ENCODE measurements at places on chromosomes 1 and 21.

DNA sequence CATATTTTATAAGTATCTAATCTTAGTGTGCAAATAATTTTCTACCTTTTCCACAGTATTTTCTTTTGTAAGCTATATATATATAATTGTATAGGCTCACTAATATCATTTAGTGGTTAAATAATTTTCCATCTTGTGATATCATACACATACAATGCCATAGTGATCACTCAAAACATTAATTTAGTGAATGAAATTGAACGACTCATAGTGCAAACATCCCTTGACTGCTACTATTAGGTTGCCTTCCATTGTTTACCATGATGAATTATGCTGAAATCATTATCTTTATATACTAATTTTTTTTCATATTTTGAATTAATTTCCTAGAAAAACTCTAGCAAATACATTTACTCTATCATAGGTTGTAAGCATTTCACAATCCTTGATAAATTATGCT, 127.1 kb downstream of the PCNX2 start:
- DNase-seq: no peak

GRCh38 chr1:116909512-116910378, at the start of gene PTGFRN:
PTGFRN (plus strand) TSS chr1:116909916; CDS start chr1:116910204, 288 bp downstream.
- no peak for DNase-seq

DNA sequence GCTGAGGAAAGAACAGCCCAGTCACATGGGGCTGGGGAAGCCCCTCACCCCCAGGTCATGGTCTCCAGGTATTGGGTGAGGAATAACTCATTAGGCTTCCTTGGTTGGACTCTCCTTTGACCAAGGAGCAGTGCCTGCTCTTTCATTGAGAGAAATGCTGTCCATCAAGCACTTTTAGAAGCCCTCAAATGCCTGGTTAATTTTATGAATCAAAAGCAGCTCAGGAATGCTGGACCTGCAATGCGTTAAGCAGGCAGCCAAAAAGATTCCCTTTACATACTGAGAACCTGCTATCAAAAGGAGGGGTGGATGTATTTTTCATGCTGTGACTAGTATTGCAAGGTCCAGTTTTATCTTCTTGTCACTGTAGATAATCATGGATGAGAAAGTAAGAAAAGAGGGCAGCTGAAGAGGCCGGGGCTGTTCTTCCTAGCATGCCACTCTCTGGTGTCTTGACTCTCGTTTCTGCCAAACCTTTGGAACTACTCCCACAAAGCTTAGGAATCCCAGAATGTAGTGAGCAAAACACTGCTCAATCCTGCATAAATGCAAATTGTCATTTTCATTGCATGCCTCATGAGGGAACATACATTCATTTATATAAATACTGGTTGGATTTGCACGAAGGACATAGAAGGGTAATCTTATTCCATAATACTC, 2.1 kb upstream of the CD58 start:
- no peak for DNase-seq

GRCh38 chr1:94688646-94689045, 131.5 kb upstream of the SLC44A3 start:
- no peak for DNase-seq

DNA sequence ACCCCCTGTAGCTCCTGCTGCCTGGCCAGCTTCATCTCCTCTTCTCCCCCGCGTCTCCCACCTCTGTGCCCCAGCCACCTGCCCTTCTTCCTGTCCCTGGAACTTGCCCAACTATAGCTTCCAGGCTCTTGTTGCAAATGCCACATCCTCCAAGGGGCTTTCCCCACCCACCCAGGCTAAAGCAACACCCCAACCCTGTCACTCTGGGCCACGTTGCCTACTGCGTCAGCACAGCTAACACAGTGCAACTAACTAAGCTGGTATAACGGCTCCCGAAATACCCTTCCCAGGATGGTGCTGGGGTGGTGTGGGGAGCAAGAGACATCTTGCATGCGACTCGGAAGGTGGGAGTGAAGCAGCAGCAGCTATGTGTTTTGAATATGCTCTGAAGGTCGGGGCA, 19.7 kb downstream of the CAMK2N1 start:
- no peak for DNase-seq

DNA sequence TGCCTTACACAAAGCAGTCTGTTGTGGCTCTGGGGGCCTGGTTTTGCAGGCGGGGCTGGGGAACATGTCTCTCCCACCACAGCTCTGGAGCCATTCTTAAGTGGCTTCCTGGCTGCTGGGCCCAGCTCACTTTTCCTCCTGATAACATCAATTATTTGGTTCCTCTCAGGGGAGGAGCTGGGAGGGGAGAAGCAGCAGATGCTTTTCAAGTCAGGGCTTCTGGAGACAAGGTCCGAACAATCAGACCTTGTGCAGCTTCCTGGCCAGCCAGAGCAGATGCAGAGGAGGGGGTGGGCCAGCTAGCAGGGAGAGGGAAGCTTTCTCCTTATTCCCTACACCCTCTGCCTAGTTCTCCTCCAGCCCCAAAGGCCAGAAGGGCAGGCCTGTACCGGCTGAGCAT, 3.7 kb upstream of the PAQR6 start:
- no peak for DNase-seq

DNA sequence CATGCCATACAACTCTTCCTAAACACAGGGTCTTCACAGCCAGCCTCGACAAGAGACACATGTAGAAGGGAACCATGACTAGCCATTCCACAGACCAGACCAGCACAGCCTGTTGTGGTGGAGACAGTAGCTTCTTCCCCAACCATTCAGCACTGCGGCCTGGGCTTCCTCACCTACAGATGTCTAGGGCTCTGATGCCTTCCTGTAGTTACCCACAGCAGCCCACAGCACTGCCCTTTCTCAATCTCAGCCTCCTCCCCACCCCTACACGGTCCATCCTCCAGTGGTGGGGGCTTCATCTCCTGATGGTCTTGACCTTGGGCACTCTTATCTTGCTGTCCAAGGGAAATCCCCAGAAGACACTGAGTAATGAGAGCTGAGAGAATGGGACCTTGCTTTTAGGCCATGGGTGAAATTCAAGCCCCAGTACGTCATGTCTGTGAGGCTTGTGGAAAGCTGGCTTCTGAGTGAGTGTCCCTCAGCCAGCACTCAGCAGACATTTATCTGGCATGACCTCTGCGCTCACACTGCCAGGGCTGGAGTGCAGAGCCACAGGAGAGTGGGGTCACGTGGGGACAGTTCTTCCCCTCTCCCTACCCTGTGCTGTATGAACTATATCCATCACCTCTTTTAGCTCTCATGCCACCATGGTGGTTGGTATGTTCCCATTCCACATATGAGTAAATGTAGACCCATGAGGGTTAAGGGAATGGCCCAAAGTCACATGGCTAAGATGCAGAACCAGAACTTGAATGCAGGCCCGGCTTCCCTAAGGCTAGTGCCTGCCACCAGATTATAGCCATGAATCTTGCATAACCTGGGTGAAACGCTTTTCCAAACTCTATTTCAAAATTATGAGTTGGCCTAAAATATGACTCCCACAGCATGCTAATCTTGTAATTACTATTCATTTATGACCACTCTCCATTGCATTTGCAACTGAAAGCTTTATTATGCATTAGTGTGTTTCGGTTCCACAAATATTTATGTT, 104.7 kb downstream of the HIVEP3 start:
- no peak for DNase-seq

- no peak for DNase-seq
Measured at GRCh38 chr1:175572932-175573868, 170.2 kb downstream of the TNR start.

- no peak for DNase-seq
Measured at GRCh38 chr1:221637641-221638041, 104.2 kb downstream of the DUSP10 start.

DNA sequence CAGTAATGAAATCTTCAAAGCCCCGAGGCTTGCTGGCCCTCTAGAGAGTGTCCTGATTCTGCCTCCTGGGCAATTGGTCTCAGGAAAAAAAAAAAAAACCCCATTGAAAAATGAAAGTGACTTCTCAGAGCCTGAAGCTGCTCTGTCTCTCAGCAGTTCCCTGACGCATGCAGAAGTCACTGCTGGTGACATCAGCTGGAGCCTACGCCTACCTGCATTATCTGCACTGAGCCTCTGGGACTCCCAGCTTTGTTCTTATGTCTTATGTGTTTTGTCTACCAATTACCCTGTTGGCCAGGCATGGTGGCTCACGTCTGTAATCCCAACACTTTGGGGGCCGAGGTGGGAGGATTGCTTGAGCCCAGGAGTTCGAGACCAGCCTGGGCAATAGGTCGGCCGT, 10.1 kb upstream of the SLC25A33 start:
- peak; percentile 34 for DNase-seq

DNA sequence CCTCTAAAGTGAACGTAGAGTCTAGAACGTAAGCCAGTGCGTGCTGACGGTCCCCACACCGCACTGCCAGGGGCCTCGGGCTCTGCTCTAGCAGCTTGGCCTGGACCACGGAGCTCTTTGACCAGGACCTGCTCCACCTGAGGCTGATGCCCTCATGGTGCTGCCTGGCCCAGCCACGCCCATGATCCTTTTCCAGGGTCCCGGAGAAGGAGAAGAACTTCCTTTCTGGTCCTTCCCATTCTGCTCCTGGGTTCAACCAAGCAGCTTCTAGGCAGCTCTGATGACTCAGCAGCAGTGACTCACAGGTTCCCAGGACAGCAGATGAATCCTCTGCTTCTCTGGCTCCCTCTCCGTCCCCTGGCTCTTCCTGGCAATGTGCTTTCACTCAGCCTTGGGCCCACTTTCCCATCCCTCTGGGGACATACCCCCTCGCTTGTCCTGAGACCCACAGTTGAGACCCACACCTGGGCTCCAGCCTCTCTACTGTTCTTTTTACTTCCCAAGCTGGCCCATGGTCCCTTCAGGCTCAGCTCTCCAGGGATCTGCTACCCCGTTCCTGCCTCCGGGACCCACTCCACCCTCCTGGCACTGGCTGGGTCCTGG, 246.3 kb upstream of the RAB4A start:
- DNase-seq: no peak

DNA sequence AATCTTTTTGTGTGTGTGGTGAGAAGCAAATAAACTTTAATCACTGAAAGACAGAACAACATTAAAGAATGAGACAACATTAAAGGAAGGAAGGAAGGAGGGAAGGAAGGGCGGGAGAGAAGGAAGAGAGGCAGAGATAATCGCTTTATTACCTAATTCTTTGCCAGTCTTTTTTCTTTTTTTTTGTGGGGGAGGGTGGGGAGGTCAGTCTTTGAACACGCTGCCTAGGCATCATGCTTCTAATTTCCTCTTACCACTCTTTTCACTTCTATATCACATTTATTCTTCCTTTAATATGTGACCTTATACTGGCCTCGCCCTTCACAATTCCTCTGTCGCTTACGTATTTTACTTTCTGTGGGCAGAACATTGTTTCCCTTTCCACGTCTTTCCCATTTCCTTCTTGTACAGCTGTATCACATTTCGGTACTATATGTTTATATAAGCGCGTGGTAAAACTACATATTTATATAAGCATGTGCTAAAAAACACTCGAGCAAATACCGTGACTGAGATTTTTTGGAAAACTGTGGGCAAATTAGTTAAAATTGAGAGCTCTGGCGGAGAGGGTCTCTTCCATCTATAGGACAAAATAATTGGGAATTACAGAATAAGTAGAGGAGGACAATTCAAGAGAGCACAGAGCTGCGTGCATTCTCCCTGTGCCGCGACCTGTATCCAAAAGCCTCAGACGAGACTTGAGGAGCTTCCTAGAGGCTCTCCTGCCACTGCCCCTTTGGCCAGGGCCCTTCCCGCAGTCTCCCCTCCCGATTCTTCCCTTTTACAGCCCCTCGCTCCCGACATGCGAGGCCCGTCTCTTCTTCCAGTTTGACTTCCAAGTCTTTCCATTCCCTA, 823 bp upstream of the PRKAA2 start:
- no peak for DNase-seq

GRCh38 chr21:19535356-19535755, 1131.8 kb upstream of the TMPRSS15 start:
- DNase-seq: no peak

DNA sequence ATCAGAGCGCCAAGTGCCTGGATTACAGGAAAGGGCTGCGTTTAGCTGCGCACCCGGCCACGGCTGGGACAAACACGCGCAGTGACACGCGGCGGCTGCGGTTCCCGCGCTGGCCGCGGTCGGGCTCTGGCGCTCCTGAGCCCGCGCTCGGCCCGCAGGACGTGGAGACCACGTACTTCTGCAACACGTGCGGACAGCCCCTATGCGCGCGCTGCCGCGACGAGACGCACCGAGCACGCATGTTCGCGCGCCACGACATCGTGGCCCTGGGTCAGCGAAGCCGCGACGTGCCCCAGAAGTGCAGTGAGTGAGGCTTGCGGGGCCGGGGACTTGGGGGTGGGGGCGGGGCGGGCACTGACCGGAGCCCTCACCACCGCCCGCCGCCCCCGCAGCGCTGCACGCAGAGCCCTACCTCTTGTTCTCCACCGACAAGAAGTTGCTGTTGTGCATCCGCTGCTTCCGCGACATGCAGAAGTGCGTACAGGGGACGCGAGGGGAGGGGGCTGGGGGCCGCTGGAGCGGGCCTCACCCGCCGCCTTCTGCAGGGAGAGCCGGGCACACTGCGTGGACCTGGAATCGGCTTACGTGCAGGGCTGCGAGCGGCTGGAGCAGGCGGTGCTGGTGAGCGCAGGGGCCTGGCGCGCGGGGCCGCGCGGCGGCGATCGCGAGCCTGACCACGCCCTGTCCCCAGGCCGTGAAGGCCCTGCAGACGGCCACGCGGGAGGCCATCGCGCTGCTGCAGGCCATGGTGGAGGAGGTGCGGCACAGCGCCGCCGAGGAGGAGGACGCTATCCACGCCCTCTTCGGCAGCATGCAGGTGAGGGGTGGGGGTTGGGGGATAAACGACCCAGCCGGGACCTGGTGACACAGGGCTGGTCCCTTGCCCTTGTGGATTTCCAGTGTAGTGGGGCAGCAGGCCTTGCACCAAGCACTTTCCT, 3.1 kb downstream of the RNF207 start:
- DNase-seq: no peak

DNA sequence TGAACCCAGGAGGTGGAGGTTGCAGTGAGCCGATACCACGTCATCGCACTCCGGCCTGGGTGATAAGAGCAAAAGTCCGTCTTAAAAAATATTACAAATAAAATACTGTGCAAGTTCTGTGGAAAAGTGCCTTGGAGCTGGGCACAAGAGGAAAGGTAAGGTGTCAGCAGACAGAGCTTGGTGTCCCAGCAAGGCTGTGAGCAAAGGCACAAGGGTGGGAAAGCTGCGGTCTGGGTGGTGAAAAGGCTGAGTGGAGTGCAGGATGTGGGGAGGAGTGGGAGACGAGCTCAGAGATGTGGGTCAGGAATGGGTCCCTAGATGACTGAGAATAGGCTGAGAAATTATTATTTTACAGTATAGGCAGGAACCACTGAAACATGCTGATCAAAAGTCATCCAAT, 150.6 kb downstream of the RHOU start:
- DNase-seq: no peak

- DNase-seq: no peak
Measured at GRCh38 chr1:208219659-208220282, 24.4 kb downstream of the PLXNA2 start.

DNA sequence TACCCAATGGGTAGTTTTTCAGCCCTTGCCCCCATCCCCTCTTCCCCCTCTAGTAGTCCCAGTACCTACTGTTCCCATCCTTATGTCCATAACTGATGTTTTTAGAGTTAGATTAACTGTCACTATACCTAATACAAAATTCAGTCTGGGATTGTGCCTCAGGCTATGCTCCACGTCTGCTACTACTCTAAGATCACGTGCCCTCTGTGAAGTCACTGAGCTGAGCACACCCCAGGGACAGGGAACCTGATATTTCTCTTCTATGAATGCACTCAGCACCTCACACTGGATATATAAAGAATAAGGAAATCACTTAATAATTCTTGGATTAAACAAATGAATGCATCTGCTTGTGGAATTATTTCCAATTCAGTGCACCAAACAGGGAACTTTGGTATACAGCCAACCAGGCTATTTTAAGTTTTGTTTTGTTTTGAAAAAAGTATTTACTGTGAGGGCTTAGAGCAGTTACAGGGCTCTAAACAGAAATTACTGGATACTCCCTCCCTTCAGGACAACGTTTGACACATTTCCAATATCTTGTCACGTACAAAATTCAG, 307.9 kb downstream of the SMYD3 start:
- DNase-seq: no peak
